ENCODE measurements at places on chromosomes 5 and 9. TPM values are rescaled to one million over a fixed set of nuclear protein-coding genes. Genes with fewer than 3 reads are reported as not detected.
A peak's percentile ranks its signal among the peaks of the same experiment; 100 is the strongest.

- H3K27me3 ChIP-seq = peaks cover 1% of the 10 kb centered on the region
Observed at GRCh38 chr5:135426102-135427082, 20.8 kb downstream of the DCANP1 start.

ANKHD1 gene
- total RNA-seq = 184 TPM

DNA sequence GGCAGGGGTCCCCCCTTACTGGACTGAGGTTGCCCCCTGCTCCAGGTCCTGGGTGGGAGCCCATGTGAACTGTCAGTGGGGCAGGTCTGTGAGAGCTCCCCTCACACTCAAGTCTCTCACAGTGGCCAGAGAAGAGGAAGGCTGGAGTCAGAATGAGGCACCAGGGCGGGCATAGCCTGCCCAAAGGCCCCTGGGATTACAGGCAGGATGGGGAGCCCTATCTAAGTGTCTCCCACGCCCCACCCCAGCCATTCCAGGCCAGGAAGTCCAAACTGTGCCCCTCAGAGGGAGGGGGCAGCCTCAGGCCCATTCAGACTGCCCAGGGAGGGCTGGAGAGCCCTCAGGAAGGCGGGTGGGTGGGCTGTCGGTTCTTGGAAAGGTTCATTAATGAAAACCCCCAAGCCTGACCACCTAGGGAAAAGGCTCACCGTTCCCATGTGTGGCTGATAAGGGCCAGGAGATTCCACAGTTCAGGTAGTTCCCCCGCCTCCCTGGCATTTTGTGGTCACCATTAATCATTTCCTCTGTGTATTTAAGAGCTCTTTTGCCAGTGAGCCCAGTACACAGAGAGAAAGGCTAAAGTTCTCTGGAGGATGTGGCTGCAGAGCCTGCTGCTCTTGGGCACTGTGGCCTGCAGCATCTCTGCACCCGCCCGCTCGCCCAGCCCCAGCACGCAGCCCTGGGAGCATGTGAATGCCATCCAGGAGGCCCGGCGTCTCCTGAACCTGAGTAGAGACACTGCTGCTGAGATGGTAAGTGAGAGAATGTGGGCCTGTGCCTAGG is at the start of gene CSF2:
CSF2 (plus strand) TSS at position 559 of the 783 bp plus-strand sequence; CDS start at position 594, 35 bp downstream.
- H3K4me1 ChIP-seq = no peaks in the 10 kb centered on the region
- no peak within 1 kb of the TSS for H3K4me3 ChIP-seq
- DNase-seq = no peak
- H3K36me3 ChIP-seq = no peaks in the 10 kb centered on the region

DNA sequence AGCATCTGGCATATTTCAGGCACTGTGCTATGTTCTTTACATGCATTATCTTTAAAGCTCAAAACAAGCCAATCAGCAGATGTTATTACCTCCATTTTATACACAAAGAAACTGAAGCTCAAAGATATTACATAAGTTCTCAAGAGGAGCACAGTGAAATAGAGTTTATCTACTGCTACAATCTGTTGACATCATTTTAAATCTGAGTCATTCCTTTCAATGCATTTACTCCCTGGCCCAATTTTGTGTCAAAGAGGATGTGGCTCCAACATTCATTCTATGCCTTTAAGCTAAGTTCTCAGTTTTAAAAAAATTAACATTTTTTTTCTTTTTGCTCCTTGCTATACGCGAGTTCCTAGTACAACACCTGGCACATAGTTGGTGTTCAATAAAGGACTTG is 486.3 kb upstream of the ZNF462 start:
- DNase-seq = no peak
- H3K27ac ChIP-seq = no peak overlapping the region
- no peaks in the 10 kb centered on the region for H3K27me3 ChIP-seq
- H3K4me3 ChIP-seq = no peak overlapping the region
- no peaks in the 10 kb centered on the region for H3K36me3 ChIP-seq

DNA sequence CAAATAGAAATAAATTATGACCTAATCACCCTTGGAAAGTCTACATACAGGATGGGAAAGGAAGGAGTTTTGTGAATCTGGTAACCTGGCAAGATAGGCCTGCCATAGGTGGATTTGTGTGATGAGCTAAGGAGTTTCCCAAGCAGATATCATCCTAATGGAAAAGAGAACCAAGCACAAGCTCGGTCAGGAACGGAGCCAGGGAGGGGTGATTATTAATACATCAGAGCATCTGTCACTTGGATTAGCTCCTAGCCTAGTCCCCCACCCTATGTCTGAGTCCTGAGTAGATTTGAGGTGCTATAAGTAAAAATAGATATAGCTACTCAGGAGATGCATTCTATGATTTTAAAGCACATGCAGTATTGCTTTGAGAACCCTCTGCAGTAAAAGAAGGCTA is 57.3 kb upstream of the SMARCA2 start:
- no peak for DNase-seq
- H3K4me3 ChIP-seq = no peak overlapping the region
- H3K27ac ChIP-seq = no peak overlapping the region
- no peaks in the 10 kb centered on the region for H3K4me1 ChIP-seq

- H3K27ac ChIP-seq = no peak overlapping the region
- H3K36me3 ChIP-seq = no peaks in the 10 kb centered on the region
Observed at GRCh38 chr5:130151239-130151638, 247.0 kb downstream of the CHSY3 start.

- no peaks in the 10 kb centered on the region for H3K27me3 ChIP-seq
- H3K36me3 ChIP-seq = no peaks in the 10 kb centered on the region
- no peak overlapping the region for H3K27ac ChIP-seq
Observed at GRCh38 chr9:134656334-134657006, 14.9 kb downstream of the COL5A1 start.

DNA sequence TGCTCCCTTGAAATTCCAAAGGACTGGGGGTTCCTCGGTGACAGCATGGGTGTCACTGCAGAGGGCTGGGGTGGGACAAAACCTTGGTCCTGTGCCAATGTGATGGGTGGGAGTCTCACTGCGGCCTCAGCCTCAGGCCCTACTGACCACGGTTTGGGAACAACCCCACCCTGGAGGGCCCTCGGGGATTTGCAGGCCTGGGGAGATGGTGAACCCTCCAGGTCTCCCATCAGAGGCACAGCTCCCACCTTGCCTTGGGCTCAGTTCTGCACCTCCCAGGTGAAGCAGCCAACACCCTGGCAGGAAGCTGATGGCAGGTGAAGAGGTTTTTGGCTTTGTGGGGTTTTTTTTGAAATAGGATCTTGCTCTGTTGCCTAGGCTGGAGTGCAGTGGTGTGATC is 286.8 kb downstream of the PBX3 start:
- H3K27ac ChIP-seq = no peak overlapping the region
- H3K4me3 ChIP-seq = no peak overlapping the region
- H3K27me3 ChIP-seq = peaks cover 61% of the 10 kb centered on the region
- no peaks in the 10 kb centered on the region for H3K36me3 ChIP-seq
- H3K4me1 ChIP-seq = no peaks in the 10 kb centered on the region
- DNase-seq = no peak

GRCh38 chr9:132901858-132902831 is 23.4 kb downstream of the SPACA9 start:
- H3K4me3 ChIP-seq = no peak overlapping the region
- no peak overlapping the region for H3K27ac ChIP-seq
- H3K27me3 ChIP-seq = no peaks in the 10 kb centered on the region
- DNase-seq = peak; percentile 67
- H3K4me1 ChIP-seq = no peaks in the 10 kb centered on the region

- H3K36me3 ChIP-seq = no peaks in the 10 kb centered on the region
- no peak overlapping the region for H3K27ac ChIP-seq
- DNase-seq = no peak
- no peaks in the 10 kb centered on the region for H3K27me3 ChIP-seq
- peaks cover 13% of the 10 kb centered on the region for H3K4me1 ChIP-seq
Observed at GRCh38 chr9:94160594-94161501, 76.6 kb downstream of the PTPDC1 start.

DNA sequence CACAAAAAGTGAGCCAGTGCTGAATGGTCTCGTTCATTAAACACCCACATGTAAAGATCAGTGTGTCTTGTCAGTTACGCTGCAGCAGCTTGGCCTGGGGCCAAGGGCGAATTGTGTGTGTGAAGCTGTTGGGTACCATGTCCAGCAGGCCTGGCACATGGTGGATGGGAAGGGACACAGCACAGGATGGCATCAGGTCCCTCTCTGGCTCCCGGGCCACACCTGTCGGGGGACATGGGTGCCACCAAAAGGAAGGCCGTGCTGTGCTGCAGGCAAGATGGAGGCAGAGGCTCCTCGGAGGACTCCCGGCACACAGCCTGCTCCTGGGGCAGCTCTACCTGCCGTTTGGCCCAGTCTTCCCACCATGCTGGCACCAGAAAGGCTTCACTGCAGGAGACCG is 32.0 kb downstream of the NKD2 start:
- H3K4me3 ChIP-seq = no peak overlapping the region
- no peak for DNase-seq
- H3K4me1 ChIP-seq = no peaks in the 10 kb centered on the region
- H3K27ac ChIP-seq = no peak overlapping the region
- H3K36me3 ChIP-seq = no peaks in the 10 kb centered on the region

All from T-cell (primary cell).